Muscle of leg (tissue), 16 donors: ENCODE measurements at places on chromosomes 7 and 10.

GRCh38 chr7:35658606-35659201 lies 36.2 kb downstream of the HERPUD2 start:
- no peaks in the 10 kb centered on the region for H3K27me3 ChIP-seq
- H3K36me3 ChIP-seq = no peaks in the 10 kb centered on the region
- H3K4me1 ChIP-seq = no peaks in the 10 kb centered on the region
- no peak overlapping the region for H3K4me3 ChIP-seq
- DNase-seq = no peak

- H3K27ac ChIP-seq = no peak overlapping the region
- H3K36me3 ChIP-seq = no peaks in the 10 kb centered on the region
- H3K4me3 ChIP-seq = no peak overlapping the region
Observed at GRCh38 chr7:117043108-117043825, 90.0 kb downstream of the ST7 start.

DNA sequence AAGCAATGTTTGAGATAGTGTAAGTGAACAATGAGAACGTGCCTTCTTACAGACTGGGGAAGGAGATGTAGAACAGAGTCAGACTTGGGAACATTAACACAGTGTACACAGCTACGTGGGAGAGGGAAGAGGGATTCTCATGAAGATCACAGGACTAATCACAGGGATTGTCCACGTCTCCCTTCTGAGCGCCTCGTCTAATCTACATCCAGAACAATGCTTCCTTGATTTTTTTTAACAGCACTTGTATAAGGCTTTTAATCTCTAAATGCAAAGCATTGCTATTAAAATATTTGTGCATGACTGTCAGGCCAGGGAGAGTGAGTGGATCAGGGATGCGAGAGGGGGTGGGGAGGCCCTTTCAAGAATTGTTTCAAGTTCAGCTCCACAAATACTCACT lies 62.7 kb downstream of the MET start:
- H3K4me3 ChIP-seq = no peak overlapping the region
- peaks cover 18% of the 10 kb centered on the region for H3K4me1 ChIP-seq
- H3K27ac ChIP-seq = peak overlapping the region; percentile 90
- H3K36me3 ChIP-seq = no peaks in the 10 kb centered on the region

DNA sequence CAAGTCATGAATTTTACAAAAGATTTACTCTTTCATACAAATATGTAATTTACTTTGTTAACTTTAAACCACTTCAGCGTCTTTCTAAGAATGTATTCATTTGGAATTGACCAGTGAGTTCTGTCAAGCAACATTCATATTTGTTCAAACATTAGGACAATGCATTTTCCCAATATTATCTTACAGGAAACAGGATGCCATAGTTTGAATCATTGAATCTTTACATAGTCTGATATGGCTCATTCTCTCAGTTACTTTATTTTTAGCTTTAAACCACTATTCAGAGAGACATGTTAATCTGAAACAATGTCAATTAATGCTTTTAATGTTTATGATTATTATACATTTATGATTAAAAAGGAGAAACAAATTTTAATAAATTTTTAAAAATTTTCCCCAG lies 21.1 kb upstream of the MEOX2 start:
- no peak overlapping the region for H3K27ac ChIP-seq
- no peaks in the 10 kb centered on the region for H3K36me3 ChIP-seq
- H3K27me3 ChIP-seq = no peaks in the 10 kb centered on the region
- DNase-seq = no peak
- no peak overlapping the region for H3K4me3 ChIP-seq
- no peaks in the 10 kb centered on the region for H3K4me1 ChIP-seq

DNA sequence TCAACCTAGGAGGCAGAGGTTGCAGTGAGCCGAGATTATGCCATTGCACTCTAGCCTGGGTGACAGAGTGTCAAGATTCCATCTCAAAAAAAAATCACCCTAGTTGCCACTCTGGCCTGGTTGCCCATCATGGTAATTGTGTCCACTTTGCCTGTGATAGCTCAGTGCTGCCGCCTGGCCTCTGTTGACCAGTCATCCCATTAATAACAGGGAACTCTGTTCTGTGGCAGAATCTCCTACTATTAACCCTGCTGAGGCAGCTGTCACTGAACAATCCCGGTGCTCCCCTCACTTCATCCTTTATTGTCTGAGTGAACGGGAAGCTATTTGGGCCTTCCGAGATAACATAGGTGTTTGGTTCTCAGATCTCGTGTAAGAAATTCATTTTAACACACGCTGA lies 14.6 kb downstream of the ZNF3 start:
- H3K27me3 ChIP-seq = no peaks in the 10 kb centered on the region
- H3K4me1 ChIP-seq = no peaks in the 10 kb centered on the region
- H3K27ac ChIP-seq = no peak overlapping the region

- H3K27me3 ChIP-seq = peaks cover 2% of the 10 kb centered on the region
- DNase-seq = peak; percentile 80
- H3K36me3 ChIP-seq = peaks cover 5% of the 10 kb centered on the region
- peak overlapping the region; percentile 88 for H3K4me3 ChIP-seq
- H3K27ac ChIP-seq = peak overlapping the region; percentile 91
Observed at GRCh38 chr7:92837000-92837749, 802 bp upstream of the CDK6 start.

DNA sequence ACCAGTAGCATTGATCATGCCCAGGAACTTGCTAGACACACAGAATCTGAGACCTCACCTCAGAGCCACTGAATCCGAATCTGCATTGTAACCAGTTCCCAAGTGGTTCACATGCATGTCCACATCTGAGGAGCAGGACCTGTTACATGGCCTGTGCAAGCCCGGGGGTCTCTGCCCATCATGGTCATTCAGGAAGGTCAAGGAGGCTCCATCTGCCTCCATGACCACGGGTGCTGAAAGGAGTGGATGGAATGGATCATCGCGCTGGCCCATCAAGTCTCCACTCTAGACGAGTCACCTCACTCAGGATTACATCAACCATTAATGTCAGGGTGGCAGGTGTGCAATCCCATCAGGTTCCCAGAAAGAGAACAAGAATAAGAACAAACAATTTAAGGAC lies 85.8 kb upstream of the ADAM12 start:
- no peak for DNase-seq
- no peak overlapping the region for H3K27ac ChIP-seq
- peaks cover 21% of the 10 kb centered on the region for H3K4me1 ChIP-seq
- H3K36me3 ChIP-seq = no peaks in the 10 kb centered on the region
- H3K27me3 ChIP-seq = no peaks in the 10 kb centered on the region
- no peak overlapping the region for H3K4me3 ChIP-seq

DNA sequence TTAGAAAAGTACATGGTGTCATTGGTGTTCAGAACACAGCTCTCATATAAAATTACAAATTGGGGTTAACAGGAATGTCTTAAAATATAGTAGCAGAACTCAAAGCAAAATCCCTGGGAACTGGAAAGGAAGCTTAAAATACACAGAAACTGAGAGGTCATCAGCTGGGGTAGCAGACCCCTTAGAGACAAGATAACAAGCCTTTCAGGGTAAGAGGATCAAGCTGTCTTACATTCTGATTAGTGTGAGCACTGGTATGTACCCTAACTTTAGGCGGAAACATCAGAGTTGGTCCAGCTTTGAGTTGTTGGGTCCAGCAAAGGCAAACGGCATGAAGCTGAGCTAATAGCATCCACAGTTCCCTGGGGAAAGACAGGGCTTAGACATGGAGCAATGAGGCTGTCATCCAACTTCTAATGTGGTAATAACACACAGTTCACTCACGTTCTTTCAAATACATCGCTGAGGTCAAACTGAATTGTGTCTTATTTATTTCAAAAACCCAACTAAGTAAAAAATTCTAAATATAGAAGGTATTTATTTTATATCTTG lies 32.6 kb downstream of the ARHGAP21 start:
- H3K4me3 ChIP-seq = no peak overlapping the region
- DNase-seq = peak; percentile 61
- no peak overlapping the region for H3K27ac ChIP-seq
- H3K27me3 ChIP-seq = no peaks in the 10 kb centered on the region
- peaks cover 6% of the 10 kb centered on the region for H3K4me1 ChIP-seq

DNA sequence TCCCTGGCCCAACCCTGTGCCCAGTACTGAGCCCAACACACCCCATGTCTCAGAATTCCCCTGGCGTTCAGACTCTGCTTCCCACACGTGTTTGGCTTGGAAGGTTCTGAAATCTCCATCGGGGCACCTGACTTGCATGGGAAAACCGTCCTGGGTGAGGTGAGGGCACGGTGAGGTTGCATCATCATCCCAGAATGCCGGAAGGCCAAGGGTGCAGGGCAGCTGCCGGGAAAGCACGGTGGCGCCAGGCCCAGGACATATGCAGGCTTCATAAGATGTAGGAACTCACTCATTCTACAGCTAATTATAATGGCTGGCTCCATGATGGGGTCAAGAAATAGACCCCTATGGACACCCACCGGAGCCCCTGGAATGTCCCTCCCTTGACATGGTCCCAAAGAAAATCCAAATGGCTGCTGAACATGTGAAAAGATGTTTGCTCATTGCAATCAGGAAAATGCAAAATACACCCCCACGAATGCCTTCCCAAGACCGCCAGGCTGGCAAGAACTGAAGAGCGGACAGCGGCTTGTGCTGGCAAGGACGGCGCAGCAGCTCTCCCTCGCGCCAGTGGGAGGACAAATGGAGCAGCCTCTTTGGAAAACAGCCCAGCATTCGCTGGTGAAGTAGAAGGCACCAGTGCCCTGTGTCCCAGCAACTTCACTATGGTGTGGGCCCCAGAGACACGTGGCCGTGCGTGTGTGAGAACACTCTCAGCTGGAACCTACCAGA lies 2.3 kb downstream of the KNDC1 start:
- peak; percentile 36 for DNase-seq
- no peaks in the 10 kb centered on the region for H3K36me3 ChIP-seq
- peaks cover 56% of the 10 kb centered on the region for H3K27me3 ChIP-seq
- no peak overlapping the region for H3K4me3 ChIP-seq
- peaks cover 60% of the 10 kb centered on the region for H3K4me1 ChIP-seq

- no peak overlapping the region for H3K27ac ChIP-seq
- no peaks in the 10 kb centered on the region for H3K36me3 ChIP-seq
- DNase-seq = peak; percentile 74
- H3K4me3 ChIP-seq = no peak overlapping the region
- H3K4me1 ChIP-seq = no peaks in the 10 kb centered on the region
Observed at GRCh38 chr10:19412531-19412930, 363.9 kb downstream of the MALRD1 start.

DNA sequence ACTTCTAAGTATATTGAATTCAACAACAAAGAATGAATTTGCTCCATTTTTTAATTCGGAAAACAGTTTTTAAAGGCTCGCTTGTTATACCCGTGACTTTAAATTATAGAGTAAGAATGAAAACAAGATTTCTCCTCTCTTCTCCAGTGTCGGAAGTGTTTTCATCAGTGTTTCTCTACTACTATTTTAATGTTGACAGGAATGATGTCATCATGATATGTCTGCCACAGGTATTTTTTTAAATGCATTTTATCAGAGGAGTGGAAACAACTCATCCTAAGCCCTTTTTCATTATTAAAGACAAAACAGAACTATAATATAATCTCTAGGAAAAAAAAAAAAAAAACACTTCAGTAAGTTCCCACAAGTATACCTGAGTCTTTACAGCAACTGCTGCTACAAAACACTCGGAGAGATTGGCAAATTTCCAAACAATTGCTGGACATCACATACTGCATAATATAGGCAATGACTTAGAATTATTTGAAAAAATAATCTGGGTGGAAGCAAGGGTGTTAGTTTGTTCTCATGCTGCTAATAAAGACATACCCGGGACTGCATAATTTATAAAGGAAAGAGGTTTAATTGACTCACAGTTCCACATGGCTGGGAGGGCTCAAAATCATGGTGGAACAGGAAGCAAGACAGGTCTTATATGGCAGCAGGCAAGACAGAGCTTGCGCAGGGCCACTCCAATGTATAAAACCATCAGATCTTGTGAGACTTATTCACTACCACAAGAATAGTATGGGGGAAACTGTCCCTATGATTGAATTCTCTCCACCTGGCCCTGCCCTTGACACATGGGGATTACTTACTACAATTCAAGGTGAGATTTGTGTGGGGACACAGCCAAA lies 4.8 kb upstream of the RNF32 start:
- H3K4me3 ChIP-seq = no peak overlapping the region
- DNase-seq = no peak
- H3K36me3 ChIP-seq = no peaks in the 10 kb centered on the region
- H3K4me1 ChIP-seq = peaks cover 8% of the 10 kb centered on the region
- H3K27ac ChIP-seq = no peak overlapping the region
- H3K27me3 ChIP-seq = peaks cover 5% of the 10 kb centered on the region

DNA sequence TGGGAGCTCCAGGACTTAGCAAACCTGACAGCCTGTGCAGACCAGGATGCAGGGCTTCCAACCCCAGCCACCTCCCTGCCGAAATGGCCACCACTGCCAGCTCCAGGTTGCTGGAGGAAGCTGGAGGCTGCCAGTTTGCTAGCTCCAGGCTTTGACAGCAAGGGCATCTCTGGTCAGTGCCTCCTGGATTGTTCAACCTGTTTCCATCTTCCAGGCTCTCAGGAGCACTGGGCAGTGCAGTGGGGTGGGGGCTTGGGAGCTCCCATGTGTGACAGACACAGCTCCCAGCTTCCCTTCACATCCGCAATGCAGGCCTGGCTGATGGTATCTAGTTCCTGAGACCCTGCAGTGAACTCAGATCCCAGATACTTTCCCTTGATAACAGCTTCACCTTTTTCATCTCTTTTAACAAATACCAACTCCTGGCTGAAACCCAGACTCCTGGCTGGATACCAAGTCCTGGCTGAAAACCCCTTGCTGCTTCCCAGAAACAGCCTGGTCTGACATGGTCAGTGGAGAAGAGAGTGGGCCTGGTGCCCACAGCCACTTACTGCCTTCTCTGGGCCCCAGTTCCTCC lies 20.8 kb upstream of the RET start:
- peaks cover 13% of the 10 kb centered on the region for H3K27me3 ChIP-seq
- H3K36me3 ChIP-seq = no peaks in the 10 kb centered on the region
- H3K4me3 ChIP-seq = no peak overlapping the region
- no peak overlapping the region for H3K27ac ChIP-seq
- no peak for DNase-seq
- no peaks in the 10 kb centered on the region for H3K4me1 ChIP-seq

DNA sequence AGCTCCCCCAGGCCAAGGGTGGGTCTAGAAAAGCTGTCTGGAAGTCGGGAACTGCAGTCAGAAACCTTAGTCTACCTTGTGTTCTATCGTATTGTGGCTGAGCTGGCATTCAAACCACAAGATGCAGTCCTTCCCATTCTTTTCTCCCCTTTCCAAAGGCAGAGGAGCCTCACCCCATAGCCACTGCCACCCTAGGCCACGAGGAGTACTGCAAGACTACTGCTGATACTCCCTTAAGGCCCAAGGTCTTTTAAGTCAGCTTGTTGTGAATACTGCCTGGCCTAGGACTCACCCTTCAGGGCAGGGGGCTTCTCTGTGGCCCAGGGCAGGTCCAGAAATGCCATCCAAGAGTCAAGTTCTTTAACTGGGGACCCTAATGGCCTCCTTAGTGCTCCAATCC lies 214.5 kb upstream of the CNTNAP2 start:
- H3K36me3 ChIP-seq = no peaks in the 10 kb centered on the region
- no peak for DNase-seq
- H3K4me1 ChIP-seq = no peaks in the 10 kb centered on the region
- H3K27ac ChIP-seq = no peak overlapping the region
- H3K27me3 ChIP-seq = no peaks in the 10 kb centered on the region

- H3K4me1 ChIP-seq = no peaks in the 10 kb centered on the region
- H3K27me3 ChIP-seq = no peaks in the 10 kb centered on the region
- DNase-seq = no peak
- H3K36me3 ChIP-seq = no peaks in the 10 kb centered on the region
Observed at GRCh38 chr10:124849111-124849773, 47.6 kb downstream of the ABRAXAS2 start.
